ENCODE measurements at places on chromosomes 11 and 22. TPM values are rescaled to one million over a fixed set of nuclear protein-coding genes. Genes with fewer than 3 reads are reported as not detected.

DNA sequence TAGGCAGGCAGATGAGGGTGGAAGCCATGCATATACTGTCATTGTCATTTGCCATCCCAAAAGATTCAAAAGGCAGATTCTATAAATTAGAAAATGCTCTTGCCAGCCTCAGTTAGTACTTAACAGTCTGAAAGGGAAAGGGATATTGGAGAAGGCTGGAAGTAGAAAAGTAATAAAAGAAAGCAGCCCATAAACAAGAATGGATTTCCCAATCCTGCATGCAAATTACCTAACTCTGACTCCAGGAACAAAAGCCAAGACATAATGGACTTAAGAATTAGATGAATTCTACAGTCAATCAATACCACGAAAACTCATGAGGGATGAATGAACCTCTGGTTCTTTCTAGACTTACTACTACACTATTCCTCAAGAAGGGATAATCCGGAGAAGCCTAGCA lies 5.9 kb downstream of the PAK1 start:
- peak; percentile 13 for DNase-seq

DNA sequence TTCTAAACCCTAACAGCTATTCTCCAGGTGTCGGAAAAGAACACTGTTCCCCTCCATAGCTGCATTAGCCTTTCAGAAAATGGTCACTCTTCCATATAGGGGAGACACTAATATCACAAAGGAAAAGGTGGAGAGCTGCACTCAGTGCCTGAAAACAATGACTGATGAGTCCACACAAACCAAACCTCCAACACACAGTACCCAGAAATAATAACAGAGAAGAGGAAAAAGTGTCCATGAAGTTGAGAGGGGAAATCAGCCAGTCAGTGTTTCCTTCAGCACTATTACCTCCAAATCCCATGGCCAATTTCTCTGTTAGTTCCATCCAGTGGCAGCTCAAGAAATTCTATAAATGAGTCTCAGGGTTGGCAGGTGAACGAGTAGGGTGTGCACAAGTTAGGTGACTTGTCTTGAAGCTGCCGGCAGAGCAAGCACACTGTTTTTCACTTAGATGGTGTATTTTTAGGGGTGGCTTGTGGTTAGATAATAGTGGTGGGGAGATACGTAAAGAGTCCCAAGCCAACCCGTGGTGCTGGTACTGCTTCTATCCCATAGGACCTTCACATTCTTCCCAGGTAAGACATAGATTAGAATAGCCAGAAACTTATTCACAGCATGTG lies 84.5 kb upstream of the CHRM4 start:
- no peak for DNase-seq

DNA sequence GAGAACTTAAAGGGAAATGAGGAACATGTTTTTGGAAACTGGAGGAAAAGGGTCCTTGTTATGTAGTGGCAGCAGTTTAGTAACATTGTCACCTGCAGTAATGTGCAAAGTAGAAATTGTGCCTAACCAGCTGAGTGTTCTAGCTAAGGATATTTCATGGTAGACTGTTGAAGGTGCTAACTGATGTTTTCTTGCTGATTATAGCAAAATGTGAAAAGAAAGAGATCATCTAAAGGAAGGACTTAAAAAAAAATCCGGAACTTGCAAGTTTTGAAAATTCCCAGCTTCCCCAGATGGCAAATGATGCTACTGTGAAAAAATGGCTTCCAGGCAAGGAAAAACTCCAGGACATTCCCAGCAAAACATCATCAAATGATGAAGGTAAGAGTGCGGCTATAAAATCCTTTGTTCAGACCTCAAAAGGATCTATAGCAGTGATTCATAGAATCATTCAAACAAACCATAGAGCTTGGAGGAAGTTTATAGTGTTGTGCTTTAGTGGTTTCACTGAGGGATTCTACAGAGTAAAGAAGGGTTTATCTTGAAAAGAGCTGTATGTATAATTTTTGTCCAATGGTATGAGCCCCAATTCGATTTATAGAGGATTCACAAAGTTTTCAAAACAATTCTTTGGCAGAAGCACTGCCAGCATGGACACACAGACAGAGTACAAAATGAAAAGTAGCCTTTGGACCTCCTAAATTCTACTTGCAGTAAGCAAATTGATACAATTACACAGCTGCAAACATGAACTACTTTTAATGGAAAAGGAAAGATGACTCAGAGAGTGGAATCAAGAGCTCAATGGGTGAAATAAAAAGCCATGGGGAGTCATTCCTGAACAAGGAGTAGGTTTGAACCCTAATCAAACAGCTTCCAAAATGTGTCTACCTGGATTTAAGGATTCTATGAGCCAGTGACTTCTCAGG lies 4.3 kb upstream of the TRIM44 start:
- DNase-seq, result peak; percentile 16

DNA sequence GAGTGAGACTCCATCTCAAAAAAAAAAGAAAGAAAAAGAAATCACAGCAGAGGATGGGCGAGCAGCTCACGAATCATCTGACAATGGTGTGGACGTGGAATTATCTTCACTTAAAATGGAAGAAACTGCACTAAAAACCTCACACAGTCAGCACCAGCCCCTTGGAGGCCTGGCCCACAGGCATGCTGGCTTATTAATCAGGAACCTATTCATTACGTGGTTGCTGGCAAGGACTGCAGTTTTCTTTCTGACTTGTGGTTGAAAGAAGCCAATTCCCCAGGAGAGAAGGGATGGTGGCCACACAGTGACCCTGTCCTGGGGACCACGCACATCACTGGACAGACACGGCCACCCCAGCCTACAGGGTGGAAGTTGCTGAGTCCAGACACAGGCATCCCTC lies 401.1 kb downstream of the CTTN start:
- peak; percentile 43 for DNase-seq

GRCh38 chr22:43088984-43089717 lies at the start of gene TTLL1:
TSS of gene TTLL1 (minus strand) at chr22:43089391. CDS start at chr22:43075586, 13,805 bp downstream.
- DNase-seq, result peak; percentile 94

GRCh38 chr11:2699185-2699530 lies 636 bp downstream of the KCNQ1OT1 start:
- DNase-seq, result peak; percentile 61

GRCh38 chr22:26210334-26210733 lies 41.1 kb downstream of the SEZ6L start:
- DNase-seq, result no peak

- no peak for DNase-seq
Measured at GRCh38 chr11:64542172-64543125, 48.6 kb upstream of the SLC22A12 start.

DNA sequence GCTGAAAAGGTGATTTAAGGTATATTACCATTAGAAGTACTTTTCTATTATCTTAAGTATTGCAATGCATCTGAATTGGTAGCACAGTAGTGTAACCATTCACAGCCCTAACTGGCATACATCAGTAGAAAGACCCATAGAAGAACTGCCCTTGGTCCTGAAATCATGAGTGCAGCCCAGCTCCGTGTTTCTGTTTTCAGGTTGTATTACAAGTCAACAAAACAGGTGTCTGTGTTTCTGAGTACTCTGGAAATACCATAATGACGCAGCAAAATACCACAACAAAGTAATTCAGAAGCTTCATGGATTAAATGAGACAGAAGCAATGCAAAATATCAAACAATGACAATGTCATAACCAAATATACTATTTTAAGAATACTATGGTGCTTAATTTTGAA lies 226.3 kb downstream of the OPCML start:
- DNase-seq, result no peak

GRCh38 chr11:20668131-20668809 lies 1.1 kb upstream of the NELL1 start:
- no peak for DNase-seq

DNA sequence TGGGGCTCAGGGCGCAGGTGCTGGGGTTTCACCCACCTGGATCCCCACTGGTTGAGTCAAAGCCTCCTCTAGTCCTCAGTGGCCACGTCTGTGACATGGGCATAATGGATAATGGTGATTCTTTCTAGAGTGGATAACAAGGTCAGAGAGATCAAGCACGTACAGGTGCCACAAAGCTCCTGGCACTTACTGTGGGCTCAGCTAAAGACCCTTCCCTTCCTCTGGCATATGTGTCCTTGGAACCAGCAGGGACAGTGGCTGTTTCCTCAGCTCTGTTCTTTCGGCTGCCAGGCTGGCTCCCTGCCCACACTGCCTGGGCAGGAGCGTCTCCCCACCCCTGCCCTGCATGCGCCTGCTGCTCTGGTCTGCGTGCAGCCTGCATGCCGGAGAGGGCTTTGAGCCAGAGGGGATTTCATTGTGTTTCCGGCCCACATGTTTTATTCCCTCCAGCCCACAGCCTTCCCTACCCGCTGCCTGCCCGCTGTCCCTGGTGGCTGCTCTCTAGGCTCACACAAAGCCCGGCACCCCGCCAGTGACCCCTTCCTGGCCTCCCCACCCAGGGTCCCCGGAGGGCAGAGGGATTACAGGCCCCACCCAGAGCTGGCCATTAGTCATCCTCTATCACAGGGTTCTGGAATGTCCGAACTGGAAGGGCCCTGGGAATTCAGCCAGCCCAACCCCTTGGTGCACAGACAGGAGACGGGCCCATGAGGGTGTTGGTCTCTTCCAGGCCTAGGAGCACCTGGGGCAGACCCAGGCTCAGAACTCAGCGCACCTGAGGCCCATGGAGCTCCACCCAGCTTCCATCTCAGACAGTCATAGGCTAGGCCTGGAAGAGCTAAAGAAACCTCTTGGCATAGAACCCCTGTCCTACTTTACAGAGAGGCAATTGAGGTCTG lies 55.3 kb upstream of the GCAT start:
- DNase-seq, result peak; percentile 95

- no peak for DNase-seq
Measured at GRCh38 chr11:104089481-104089880, 53.0 kb downstream of the DDI1 start.

- DNase-seq, result no peak
Measured at GRCh38 chr11:79423736-79424135, 17.1 kb downstream of the TENM4 start.

GRCh38 chr11:102989379-102990047 lies 34.0 kb upstream of the MMP13 start:
- DNase-seq, result peak; percentile 61

- DNase-seq, result no peak
Measured at GRCh38 chr22:50544746-50545253, 899 bp upstream of the KLHDC7B start.

- peak; percentile 52 for DNase-seq
Measured at GRCh38 chr22:50620593-50621355, 7.2 kb downstream of the ARSA start.

DNA sequence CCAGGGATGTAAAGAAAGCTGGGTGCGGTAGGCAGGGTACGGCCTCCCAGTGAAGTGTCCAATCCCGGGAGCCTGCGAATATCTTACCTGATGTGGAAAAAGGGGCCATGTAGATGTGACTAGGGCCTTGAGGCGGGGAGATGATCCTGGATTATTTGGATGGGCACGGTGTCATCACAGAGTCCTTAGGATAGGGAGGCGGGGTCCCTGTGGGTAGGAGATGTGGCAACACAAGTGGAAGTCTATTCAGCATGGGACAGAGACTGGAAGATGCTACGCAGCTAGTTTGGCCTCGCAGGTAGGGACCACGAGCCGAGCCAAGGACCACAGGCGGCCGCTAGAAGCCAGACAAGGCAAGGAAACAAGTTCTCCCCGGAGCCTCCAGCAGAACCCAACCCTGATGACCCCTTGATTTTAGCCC lies 46.4 kb upstream of the SHANK2 start:
- DNase-seq, result no peak

DNA sequence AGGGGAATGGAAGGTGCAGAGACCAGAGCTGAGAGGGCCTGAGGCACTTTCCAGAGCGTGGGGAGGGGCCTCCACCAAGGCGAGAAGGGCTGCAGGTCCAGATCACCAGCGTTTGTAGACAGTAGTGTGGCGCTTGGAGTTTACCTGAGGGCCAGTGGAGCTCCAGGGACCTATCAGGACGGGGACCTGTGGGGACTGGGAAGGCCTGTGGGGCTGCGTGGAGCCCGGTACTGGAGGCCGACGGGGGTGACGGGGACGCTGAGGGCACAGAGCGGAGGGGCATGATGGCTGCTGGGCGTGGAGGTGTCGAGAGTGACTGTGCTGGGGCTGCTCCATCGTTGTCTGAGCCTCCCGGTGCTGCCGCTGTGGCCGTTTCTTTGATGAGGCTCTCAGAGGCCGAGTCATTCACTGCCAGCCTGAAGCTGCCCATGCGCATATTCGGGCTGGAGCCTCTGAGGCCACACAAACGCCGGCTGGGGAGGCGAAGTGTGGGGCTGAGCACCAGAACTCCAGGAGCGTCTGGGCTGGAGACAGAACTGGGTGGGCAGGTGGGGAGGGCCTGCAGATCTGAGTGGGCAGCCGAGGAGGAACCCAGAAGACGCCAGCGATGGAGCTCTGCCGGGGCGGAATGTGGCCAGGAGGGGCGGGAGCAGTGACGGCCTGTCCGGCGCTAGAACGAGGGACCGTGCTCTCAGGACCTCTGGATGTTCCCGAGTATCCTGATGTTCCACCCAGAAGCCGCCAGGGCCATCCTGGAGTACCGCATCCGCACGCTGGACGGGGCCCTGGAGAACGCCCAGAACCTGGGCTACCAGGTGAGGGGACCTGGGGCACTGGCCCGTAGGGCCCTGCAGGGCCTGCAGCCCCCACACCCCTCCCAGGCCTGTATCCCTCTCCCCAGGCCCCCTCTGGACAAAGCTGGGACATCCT lies 2.6 kb downstream of the PGGHG start:
- no peak for DNase-seq

GRCh38 chr11:21650961-21651360 lies 541.9 kb upstream of the ANO5 start:
- DNase-seq, result no peak

DNA sequence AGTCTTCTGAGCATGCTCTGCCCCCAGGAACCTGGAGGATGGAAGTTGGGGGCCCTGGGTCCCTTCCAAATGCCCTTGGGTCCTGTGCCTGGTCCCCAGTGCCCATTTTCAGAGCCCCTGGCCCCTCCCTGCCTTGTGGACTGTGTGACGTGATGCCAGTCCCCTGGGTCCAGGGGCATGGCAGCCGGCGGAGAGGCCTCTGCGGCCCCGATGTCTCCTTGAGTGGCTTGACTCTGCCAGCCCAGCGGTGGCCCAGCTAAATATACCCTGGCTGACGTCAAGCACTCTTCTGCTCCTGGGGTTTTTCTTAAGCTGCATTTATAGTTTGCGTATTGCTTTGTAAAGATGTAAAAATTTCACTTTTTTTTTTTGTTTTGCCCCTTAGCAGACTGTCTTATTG lies 35.2 kb upstream of the PARVG start:
- DNase-seq, result no peak

DNA sequence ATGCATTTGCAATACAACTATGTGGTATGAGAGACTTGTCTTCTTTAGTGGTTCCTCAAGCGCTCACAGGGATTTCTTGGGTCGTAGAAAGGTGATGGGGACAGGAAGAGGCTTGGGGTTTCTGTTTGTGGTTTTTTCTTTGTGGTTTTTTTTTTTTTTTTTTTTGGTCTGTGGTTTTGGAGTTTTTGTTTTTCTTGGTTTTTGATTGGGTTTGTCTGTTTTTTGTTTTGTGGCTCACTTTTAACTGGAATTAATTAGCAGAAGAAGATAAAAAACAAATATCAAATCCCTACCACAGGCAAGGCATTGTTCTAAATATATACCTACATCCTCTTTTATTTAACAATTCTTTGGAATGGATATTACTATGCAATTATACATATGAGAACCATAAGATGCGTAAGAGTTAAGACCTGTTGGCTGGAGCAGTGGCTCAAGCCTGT lies 5.5 kb downstream of the TTC28 start:
- peak; percentile 41 for DNase-seq

The PANX3 gene
- not detected for polyA plus RNA-seq

The MPZL2 gene
- not detected for polyA plus RNA-seq

The OVCH2 gene
- polyA plus RNA-seq, result 0.34 TPM

The C11orf16 gene
- not detected for polyA plus RNA-seq

The CNGA4 gene
- polyA plus RNA-seq, result not detected

The NRGN gene
- 0.23 TPM for polyA plus RNA-seq

The VSTM5 gene
- 0.16 TPM for polyA plus RNA-seq

The PRRG4 gene
- not detected for polyA plus RNA-seq

The C11orf42 gene
- polyA plus RNA-seq, result 0.16 TPM

The PATE4 gene
- not detected for polyA plus RNA-seq
